ENCODE measurements at places on chromosomes 13 and 19. TPM values are rescaled to one million over a fixed set of nuclear protein-coding genes. Genes with fewer than 3 reads are reported as not detected.

PAN3 gene
- 21.8 TPM for total RNA-seq

FRY gene
- 1.3 TPM for total RNA-seq

GJA3 gene
- 1.2 TPM for total RNA-seq

CPB2 gene
- total RNA-seq = not detected

DNAAF3 gene
- total RNA-seq = 45.7 TPM

ACP4 gene
- not detected for total RNA-seq

LYL1 gene
- 12.0 TPM for total RNA-seq

POLRMT gene
- 60.5 TPM for total RNA-seq

SPACA4 gene
- total RNA-seq = not detected

ZNF418 gene
- total RNA-seq = 0.04 TPM

SHISA7 gene
- total RNA-seq = not detected

OSCAR gene
- not detected for total RNA-seq

CGB5 gene
- 0.52 TPM for total RNA-seq

LTBP4 gene
- total RNA-seq = 16.7 TPM

IRGC gene
- not detected for total RNA-seq

ANKRD24 gene
- total RNA-seq = 0.33 TPM

OR4F17 gene
- total RNA-seq = 0.15 TPM

ATP4B gene
- total RNA-seq = not detected

LRRC25 gene
- total RNA-seq = not detected

MEDAG gene
- not detected for total RNA-seq

HNRNPM gene
- total RNA-seq = 287 TPM

LILRA2 gene
- not detected for total RNA-seq

TNFRSF19 gene
- total RNA-seq = 4.7 TPM

ZNF730 gene
- 0.86 TPM for total RNA-seq

PCCA gene
- 10.5 TPM for total RNA-seq

CGB2 gene
- not detected for total RNA-seq

C13orf46 gene
- 0.07 TPM for total RNA-seq

FNDC3A gene
- 13.3 TPM for total RNA-seq

OR7C1 gene
- total RNA-seq = not detected

CELF5 gene
- total RNA-seq = 0.75 TPM

TMEM238 gene
- total RNA-seq = 22.8 TPM

TEX29 gene
- total RNA-seq = not detected

PALM gene
- total RNA-seq = 10.8 TPM
